ENCODE measurements at places on chromosomes 4 and X. TPM values are rescaled to one million over a fixed set of nuclear protein-coding genes. Genes with fewer than 3 reads are reported as not detected.

FAM193A gene
- polyA plus RNA-seq, result 18.9 TPM

ENPEP gene
- polyA plus RNA-seq, result 1.5 TPM

BRCC3 gene
- 5.9 TPM for polyA plus RNA-seq

RHOH gene
- 0.98 TPM for polyA plus RNA-seq

GBA3 gene
- polyA plus RNA-seq, result 0.62 TPM

GPRIN3 gene
- polyA plus RNA-seq, result 1.7 TPM

HDX gene
- 4.3 TPM for polyA plus RNA-seq

CYSLTR1 gene
- polyA plus RNA-seq, result 3.9 TPM

BGN gene
- 81.7 TPM for polyA plus RNA-seq

RS1 gene
- not detected for polyA plus RNA-seq

S100P gene
- polyA plus RNA-seq, result 0.97 TPM

CLTRN gene
- polyA plus RNA-seq, result 1.7 TPM

IDS gene
- polyA plus RNA-seq, result 59.7 TPM

MID2 gene
- polyA plus RNA-seq, result 19.8 TPM

FAM241A gene
- 4.9 TPM for polyA plus RNA-seq
